Breast epithelium (tissue), 4 donors: ENCODE measurements at places on chromosomes 2 and 18. TPM values are rescaled to one million over a fixed set of nuclear protein-coding genes. Genes with fewer than 3 reads are reported as not detected.

DNA sequence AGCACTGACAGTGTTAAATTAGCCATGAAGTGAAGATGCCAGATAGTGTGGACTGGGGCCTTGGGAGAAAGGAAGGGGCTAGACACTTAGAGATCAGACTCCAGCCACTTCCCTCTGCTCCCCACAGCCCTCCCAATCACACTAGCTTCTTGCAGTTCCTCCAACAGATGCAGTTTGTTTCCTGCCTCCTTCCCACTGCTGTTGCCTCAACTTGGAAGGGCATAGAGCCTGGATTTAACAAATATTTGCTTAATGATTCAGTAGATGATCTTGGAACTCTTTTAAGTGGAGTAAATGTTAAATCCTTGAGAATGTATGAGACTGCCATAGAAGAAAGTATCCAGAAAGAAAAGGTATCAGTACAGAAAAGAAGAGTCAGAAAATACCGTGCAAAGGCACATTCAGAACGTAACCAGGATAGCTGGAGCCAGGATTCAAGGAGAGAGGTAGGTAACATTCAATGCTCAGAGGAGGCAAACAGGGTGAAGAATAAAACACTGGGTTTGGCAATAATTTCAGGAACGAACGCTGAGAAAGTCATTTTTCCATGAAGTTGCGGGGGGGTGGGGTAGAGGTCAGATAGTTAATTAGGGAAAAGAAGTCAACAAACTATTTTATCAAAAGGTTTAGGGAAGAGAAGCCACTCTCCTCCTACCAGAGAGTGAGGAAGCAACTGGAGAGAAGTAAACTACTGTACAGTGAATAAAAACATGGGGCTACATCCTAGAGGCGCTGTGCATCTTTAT lies 1.3 kb upstream of the BZW1 start:
- no peak for DNase-seq

- DNase-seq = peak; percentile 46
Observed at GRCh38 chr2:28717339-28717758, 34.3 kb upstream of the PPP1CB start.

- no peak for DNase-seq
Observed at GRCh38 chr2:54830546-54830945, 107.1 kb downstream of the EML6 start.

DNA sequence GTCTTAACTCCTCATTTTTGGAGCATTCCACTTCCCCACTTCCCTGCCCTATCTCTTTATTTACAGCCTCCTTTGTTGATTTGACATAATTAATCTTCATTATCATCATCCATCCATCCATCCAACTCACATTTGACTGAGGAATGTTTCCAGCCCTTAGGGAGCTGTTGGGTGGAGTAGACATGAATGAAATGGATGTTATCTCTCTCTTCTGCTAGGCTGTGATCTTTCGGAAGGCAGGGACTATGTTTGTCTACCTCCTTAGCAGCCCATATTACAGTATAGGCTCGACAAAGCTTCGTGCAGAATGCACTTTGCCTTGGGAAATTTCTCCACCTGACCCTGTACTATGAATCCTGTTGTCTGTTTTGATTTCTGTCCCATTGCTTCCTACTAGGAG lies 7.7 kb upstream of the EFEMP1 start:
- DNase-seq = no peak

- no peak for DNase-seq
Observed at GRCh38 chr2:110766291-110766690, 33.9 kb downstream of the ACOXL start.

- no peak for DNase-seq
Observed at GRCh38 chr18:44851856-44852621, 171.4 kb downstream of the SETBP1 start.

DNA sequence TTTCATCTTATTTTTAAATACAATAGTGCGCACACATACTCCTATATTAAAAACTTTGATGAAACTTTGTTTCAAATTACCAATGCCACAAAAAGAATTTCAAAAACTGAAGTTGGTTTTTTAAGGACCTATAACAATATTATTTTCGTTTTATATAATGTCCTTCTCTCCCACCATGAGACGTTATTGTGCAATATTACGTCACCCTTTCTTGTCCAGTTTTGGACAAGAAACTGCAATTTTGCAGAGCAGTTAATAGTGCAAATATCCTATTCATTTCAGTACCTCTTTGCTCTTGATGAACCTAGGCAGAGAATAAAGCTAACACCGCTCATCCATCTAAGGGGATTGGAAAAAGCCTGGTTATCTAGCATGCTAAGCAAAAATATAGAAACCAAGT lies 9.7 kb upstream of the ZNF516 start:
- DNase-seq = no peak

GRCh38 chr2:191209340-191209739 lies 35.9 kb upstream of the MYO1B start:
- DNase-seq = no peak

GRCh38 chr2:191169456-191170300 lies 18.9 kb upstream of the STAT4 start:
- DNase-seq = no peak

- no peak for DNase-seq
Observed at GRCh38 chr2:182858671-182859070, 7.8 kb downstream of the FRZB start.

- DNase-seq = no peak
Observed at GRCh38 chr2:55965966-55966365, 42.4 kb upstream of the EFEMP1 start.

DNA sequence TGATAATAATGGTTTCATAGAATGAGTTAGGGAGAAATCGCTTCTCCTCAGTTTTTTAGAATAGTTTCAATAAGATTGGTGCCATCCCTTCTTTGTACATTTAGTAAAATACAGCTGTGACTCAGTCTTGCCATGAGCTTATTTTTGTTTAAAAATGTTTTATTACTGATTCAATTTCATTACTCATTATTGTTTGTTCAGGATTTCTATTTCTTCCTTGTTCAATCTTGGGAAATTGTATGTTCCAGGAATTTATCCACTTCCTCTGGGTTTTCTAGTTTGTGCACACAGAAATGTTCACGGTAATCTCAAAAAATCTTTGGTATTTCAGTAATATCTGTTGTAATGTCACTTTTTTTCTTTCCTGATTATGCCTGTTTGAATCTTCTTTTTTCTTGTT lies 371.5 kb upstream of the SETBP1 start:
- no peak for DNase-seq

- DNase-seq = no peak
Observed at GRCh38 chr2:47062681-47063537, 92.2 kb downstream of the STPG4 start.

DNA sequence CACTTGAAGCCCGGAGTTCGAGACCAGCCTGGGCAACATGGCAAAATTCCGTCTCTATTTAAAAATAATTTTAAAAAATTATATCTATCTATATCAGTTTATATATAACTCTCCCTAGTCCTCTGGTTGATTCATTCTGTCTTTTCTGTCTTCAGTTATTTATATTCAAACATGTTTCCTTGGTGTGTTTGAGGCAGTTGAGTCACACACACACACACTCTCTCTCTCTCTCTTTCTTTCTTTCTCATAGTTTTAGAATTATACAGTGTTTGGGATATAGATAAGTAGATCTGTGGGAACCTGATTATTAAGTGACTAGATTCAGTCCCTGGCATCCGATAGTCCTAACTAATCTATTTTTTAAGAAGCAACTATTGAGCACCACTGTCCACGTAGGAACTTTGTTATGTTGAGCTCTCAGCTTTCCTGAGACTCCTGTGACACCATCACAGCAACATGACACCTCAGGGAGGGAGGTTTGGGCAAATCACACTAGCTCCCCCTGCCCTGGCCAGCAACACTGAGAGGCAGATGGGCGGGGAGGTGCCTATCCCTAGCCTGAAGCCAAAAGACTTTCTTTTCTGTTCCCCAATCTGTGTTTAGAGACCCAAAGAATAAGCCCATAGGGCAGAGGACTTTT lies 482.7 kb downstream of the DLGAP1 start:
- no peak for DNase-seq

DNA sequence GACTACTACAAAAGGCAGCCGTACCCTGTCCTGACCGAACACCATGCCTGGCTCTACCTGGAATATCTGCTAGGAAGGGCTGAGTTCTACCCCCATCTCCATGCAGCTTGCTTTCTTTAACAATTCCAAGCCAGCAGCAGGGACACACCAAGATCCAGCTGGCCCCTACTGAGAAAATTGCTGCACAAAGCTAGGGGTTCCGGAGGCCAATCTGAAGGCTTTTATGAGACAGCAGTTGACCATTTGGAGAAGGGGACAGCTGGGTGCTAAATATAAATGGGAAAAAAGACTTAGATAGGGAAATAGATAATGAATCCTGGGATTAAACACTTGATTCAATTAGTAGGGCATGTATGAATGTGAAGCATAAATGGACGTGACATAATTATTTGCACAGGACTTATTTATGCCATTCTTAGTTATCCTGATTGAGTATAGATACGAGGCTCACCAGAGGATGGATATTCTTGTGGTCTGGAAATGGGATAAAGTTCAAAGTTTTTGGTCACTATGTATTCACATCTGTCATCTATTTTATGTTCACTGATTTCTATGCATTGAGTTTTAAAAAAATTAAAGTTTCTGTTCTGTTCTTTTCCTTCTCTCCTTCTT lies 204.0 kb downstream of the ZNF521 start:
- DNase-seq = no peak

GRCh38 chr2:38653715-38654527 lies 12.0 kb upstream of the GALM start:
- peak; percentile 34 for DNase-seq

DNA sequence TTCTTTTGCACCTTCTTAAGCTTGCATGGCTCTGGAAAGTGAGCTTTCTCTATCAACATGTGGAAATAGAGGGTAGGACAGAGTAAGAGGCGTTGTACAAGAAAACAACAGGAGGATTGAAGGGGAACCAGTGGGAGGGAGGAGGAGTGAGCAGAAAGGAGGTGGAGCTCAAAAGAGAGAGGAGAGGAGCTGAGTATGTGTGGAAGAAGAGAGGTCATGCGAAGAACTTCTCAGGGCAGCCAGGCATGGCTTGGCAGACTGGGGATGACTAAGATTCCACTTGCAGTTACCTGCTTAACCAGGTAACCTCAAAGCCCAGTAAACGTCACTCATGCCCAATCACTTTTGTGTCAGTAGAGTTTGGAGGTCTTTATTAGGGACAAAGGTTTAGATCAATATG lies 105.1 kb downstream of the BCL2L11 start:
- DNase-seq = no peak

GRCh38 chr2:218295029-218295428 lies 2.7 kb upstream of the TMBIM1 start:
- no peak for DNase-seq

- no peak for DNase-seq
Observed at GRCh38 chr18:28132084-28132483, 44.8 kb downstream of the CDH2 start.

DNA sequence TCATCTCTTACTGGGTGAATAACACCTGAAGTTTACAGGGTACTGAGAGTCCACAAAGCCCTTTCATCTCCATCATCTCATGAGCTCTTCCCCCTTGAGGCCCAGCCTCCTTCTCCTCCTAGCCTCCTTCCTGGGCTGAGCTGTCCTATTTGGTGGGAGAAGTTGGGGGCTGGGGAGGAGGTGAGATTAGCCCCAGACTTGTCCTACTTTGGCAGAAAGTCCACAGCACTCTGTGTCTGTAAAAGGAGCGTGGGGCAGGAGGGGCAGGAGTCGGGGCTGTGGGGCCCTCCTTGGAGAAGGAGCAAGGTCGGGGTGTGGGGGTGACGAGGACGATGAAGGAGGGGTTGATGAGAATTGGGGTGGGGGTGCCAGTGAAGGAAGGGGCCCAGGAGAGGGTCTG lies 10.0 kb upstream of the DES start:
- DNase-seq = no peak

GRCh38 chr2:70613521-70613920 lies 59.9 kb upstream of the TGFA start:
- no peak for DNase-seq

GRCh38 chr2:39091543-39091942 lies 29.3 kb downstream of the SOS1 start:
- no peak for DNase-seq

GRCh38 chr2:30197570-30198192 lies 33.7 kb upstream of the LBH start:
- no peak for DNase-seq

DNA sequence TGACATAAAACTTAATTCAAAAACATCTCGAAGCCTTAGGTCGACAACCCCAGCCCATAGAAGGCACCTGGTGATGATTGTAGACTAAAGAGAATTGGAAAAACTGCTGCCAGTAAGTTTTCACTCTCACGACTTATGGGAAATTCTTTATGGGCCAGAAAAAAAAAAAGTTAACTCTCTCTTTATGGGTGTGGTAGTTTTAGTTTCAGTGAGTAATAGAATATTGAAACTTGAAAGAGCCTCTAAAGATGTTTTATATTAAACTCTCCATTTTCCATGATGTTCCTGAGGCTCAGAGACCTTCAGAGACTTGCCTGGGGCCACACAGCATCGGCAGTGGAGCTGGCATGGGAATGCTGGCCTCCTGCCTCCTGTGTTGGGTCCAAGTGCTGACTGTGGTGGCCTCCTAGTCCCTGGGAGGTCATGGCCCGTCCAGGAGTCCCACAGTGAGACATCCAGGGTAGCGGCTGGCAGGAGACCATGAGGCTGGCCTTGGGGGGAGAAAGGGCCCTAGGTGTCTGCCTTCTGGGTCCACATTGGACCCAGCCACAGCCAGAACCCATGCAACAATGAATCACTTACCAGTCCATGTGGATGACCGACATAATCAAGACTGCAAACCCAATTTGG lies 158.9 kb downstream of the SEPTIN10 start:
- no peak for DNase-seq

DNA sequence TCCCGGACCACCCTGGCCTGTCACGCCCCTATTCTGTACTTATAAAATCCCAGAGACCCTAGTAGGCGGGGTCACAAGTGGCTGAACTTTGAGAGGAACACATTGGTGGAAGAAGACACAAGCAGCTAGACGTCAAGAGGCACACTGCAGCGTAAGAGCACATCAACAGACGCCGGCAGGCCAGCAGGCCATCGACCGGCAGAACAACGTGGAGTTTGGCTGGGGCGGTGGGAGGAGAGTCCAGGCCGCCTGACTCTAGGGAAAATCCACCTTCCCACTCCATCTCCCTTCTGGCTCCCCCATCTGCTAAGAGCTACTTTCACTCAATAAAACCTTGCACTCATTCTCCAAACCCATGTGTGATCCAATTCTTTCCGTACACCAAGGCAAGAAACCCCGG lies 601.8 kb upstream of the CDH2 start:
- DNase-seq = no peak

- no peak for DNase-seq
Observed at GRCh38 chr2:198441901-198442300, 637.5 kb downstream of the PLCL1 start.

IFIH1 gene
- total RNA-seq = 9.6 TPM

CD8B gene
- 3.5 TPM for total RNA-seq

LINC00305 gene
- not detected for total RNA-seq

HSBP1L1 gene
- 38.3 TPM for total RNA-seq

ALLC gene
- 0.16 TPM for total RNA-seq

VPS4B gene
- 34.1 TPM for total RNA-seq

CYS1 gene
- 2.4 TPM for total RNA-seq

GALNT14 gene
- 0.16 TPM for total RNA-seq

ZNF521 gene
- total RNA-seq = 51.8 TPM

ENOSF1 gene
- total RNA-seq = 90.1 TPM
